Smooth muscle cell of the coronary artery (primary cell): ENCODE measurements at places on chromosomes 2 and 18. TPM values are rescaled to one million over a fixed set of nuclear protein-coding genes. Genes with fewer than 3 reads are reported as not detected.

SCG2 gene
- total RNA-seq = 1.3 and 36.4 TPM in 2 replicates

DSG1 gene
- total RNA-seq = not detected in 2 replicates

BOLL gene
- total RNA-seq = not detected in 2 replicates

KIAA2012 gene
- under 0.01 TPM in 1 of 2 replicates, not detected in the other for total RNA-seq

GBX2 gene
- 0.60 TPM in 1 of 2 replicates, not detected in the other for total RNA-seq

TXNDC2 gene
- not detected in 2 replicates for total RNA-seq

PROKR1 gene
- total RNA-seq = not detected in 2 replicates

PTH2R gene
- 0.08 TPM in 1 of 2 replicates, not detected in the other for total RNA-seq

CHRND gene
- not detected in 2 replicates for total RNA-seq

LIPG gene
- total RNA-seq = 1.4 and 33.1 TPM in 2 replicates

LONRF2 gene
- 0.23 TPM in 1 of 2 replicates, not detected in the other for total RNA-seq

IL36RN gene
- total RNA-seq = not detected in 2 replicates

LYPD6 gene
- not detected in 2 replicates for total RNA-seq

ZNF521 gene
- total RNA-seq = 4.4 and 31.2 TPM in 2 replicates

C1GALT1C1L gene
- total RNA-seq = 0.12 and 0.30 TPM in 2 replicates

SOX11 gene
- not detected in 2 replicates for total RNA-seq
